B cell (primary cell): ENCODE measurements at places on chromosomes 12 and 14. TPM values are rescaled to one million over a fixed set of nuclear protein-coding genes. Genes with fewer than 3 reads are reported as not detected.

GRCh38 chr14:83470466-83470865, 1936.8 kb upstream of the SEL1L start:
- no peak overlapping the region for H3K27ac ChIP-seq
- DNase-seq, result no peak
- H3K27me3 ChIP-seq, result no peaks in the 10 kb centered on the region
- H3K36me3 ChIP-seq, result no peaks in the 10 kb centered on the region
- no peak overlapping the region for H3K4me3 ChIP-seq

- no peak overlapping the region for H3K27ac ChIP-seq
- no peaks in the 10 kb centered on the region for H3K4me1 ChIP-seq
- no peak overlapping the region for H3K4me3 ChIP-seq
- no peak for DNase-seq
- H3K36me3 ChIP-seq, result peaks cover 24% of the 10 kb centered on the region
Observed at GRCh38 chr14:95121911-95122620, 35.3 kb downstream of the DICER1 start.

The LPAR5 gene
- 59.6 and 60.4 TPM in 2 replicates for total RNA-seq

The ANKS1B gene
- total RNA-seq, result not detected in 2 replicates

GRCh38 chr14:104576232-104576969, 3.2 kb upstream of the C14orf180 start:
- no peaks in the 10 kb centered on the region for H3K27me3 ChIP-seq
- no peak overlapping the region for H3K27ac ChIP-seq
- no peaks in the 10 kb centered on the region for H3K36me3 ChIP-seq
- no peak overlapping the region for H3K4me3 ChIP-seq

- no peak overlapping the region for H3K27ac ChIP-seq
- no peaks in the 10 kb centered on the region for H3K4me1 ChIP-seq
- H3K27me3 ChIP-seq, result no peaks in the 10 kb centered on the region
- no peak for DNase-seq
- no peaks in the 10 kb centered on the region for H3K36me3 ChIP-seq
Observed at GRCh38 chr12:109687250-109687649, 26.4 kb upstream of the FAM222A start.
